Neural progenitor cell (in vitro differentiated cells): ENCODE measurements at places on chromosomes 12 and 14.

GRCh38 chr12:12357719-12358461 lies 1.0 kb downstream of the BORCS5 start:
- no peak for DNase-seq

GRCh38 chr14:91021991-91022621 lies 38.3 kb downstream of the RPS6KA5 start:
- no peak for DNase-seq

GRCh38 chr12:117060929-117061305 lies 38.3 kb downstream of the TESC start:
- DNase-seq = no peak

DNA sequence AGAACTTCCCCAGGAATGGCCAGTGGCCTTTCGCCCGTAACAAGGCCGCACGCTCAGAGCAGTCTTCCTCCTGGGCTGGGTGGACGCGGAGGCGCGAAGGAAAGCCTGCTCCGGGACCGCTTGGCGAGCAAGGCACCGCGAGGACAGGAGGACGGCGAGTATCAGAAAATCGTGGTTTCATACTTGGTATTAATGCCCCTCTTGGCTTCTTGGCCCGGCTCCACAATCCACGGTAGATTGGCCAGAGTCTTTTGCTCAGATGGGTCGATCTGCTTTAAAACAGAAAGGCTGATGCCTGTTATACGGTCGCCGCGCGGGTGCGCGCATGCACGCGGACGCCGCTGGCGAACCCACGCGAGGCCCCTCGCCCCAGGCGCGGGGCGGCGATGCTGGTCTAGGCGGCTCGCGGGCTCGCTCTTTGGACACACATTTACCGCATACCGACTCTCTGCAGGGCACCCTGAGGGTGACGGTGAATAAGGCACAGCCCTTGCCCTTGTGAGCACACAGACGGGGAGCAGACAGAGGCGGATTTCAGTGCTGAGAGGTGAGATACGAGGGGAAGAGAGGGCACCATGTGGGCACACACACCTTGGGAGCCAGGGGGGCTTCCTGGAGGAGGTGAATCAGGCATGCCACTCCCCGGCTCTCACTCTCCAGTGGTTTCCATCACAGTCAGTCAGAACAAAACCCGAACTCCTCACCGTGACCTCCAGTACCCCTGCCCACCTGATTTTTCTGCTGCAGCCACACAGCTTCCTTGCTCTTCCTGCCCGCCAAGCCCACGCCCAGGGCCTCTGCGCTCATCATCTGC lies 100.7 kb downstream of the APAF1 start:
- DNase-seq = peak; percentile 26

DNA sequence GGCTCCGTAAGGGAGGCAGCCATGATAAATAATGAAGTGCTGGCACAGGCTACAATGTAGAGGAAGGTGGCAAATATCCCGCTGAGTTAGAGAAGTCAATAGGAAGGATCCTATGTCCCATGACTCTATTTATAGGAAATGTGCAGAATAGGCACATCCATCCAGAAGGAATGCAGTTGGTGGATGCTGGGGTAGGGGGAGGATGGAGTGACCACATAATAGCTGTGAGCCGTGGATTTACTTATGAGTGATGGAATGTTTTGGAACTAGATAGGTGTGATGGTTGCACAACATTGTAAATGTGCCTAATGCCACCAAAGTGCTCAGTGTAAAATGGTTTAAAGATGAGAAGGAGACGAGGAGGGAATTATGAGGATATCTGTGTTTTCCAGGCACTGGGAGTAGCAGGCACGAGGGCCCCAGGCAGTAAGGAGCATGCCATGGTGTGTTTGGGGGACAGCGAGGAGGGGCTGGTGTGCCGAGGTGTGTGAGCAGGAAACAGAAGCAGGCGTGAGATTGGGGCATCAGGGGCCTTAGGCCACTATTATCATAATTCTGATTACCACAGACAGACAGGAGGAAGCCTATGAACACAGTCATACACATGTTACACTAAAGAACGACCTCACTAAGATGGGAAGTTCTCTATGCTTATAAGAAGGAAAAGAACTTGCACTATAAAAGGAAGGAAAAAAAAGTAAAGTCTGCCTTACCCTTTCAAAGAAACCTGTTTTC lies 837.3 kb upstream of the TMEM132C start:
- no peak for DNase-seq

DNA sequence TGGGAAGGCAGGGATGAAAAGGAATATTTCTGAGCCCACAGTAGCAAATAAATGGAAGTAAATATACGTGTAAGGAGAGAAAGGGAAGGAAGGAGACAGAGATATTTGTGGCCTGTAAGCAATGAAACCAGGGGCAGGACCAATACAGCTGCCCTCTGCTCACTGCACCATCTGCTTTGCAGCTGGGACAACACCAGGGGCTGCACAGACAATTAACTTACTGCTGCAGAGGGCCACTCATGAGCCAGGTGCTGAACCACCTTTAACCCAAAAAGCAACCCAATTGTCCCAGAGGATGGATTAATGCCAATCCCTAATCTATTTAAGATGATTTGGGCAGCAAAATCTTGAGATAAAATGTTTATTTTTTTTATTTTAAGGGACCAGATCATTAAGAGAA lies 30.6 kb upstream of the TMX1 start:
- DNase-seq = no peak

DNA sequence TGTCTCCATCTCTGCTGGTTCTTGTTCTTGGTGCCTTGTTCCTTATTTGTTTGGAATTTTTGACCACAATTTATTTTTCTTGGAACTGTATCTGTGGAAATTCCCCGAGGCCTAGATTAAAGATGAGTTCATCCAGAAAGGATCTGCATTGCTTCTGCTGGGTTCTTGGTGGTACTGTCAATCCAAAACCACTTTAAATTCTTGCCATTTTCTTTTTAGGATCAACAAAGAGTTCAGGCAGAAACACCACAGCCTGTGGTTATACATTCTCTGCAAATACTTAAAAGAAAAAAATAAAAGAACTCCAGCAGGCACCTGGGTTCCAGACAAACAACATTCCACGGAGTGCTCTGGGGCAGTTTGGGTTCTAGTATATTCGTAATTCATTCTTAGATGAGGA lies 6.0 kb upstream of the VAMP1 start:
- DNase-seq = no peak

DNA sequence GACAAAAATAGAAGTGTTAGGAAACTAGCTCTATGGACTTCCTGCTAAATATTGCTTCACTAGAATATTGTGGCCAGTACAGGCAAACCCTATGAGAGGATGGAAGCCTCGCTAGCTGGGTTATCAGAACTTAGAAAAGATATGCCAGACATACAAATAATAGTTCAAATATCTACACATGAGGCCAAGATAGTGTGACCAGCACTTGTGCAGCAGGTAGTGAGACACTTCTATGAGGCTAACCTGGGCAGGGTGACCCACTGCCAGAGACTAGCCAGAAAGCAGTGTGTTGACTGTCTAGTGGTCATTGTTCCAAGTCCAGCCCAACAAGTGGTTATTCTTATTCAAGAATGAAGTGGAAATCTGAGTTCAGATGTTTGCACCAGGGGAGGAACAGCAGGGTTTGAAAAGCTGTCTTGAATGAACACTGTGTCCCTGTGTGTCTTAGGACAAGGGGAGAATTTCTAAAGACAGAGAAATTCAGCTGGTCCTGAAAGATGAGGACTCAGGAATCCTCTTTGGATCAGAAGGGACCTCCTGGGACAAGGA lies 16.3 kb downstream of the TSPAN8 start:
- no peak for DNase-seq

DNA sequence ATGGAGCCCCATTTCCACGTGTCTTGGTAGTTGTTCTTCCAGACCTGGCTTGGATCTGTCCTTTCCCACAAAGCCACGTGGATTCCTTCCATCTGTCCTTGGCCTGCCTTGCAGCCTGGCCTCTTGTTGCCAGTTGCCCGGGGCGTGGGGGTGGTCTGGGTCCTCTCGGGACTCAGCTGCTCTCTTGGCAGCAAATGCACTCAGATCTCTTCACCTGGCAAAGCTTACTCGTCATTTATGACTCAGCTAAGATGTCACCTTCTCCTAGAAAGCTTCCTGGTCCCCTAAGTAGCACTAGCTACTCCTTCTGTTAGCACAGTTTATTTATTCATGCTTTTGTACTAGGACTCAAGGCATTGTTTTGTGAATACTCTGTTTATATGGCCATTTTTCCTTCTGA lies 13.6 kb downstream of the PLEKHG3 start:
- DNase-seq = no peak

DNA sequence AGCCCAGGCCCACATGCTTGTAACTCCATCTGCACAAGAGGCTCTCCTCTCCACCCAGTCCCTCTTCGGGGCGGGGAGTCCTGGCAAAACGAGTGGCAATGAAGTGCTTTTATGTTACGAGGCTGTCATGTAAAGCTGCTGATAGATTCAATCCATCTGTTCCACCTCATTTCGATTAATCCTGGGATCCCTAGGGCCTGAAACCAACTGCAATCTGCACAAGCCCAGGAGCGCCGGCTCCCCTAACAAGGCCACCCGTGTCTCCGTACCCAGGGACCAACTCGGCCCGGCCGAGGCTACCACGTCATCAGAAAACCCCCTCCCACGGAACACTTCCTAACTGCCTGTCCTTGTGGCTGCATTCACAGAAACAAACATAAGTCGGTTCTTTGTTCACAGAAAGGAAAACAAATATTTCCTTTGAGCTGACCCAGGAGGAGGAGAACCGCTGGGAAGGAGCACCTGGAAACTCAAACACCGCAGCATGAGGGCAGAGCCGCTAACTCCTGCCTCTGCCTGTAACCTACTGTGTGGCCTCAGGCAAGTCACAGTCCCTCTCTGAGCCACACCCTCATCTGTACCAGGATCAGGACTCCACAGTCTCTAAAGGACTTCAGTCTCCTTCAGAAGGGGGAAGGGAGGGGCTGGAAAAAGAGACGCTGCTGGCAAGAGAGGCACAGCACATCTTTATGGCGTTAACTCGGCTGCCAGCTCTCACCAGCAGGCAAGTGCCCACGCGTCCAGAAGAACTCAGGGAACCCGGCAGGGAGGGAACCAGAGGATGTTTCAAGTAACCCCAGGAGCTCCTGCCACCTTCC lies 47.8 kb downstream of the CCDC88C start:
- no peak for DNase-seq
